ENCODE measurements at places on chromosomes 2 and 18. TPM values are rescaled to one million over a fixed set of nuclear protein-coding genes. Genes with fewer than 3 reads are reported as not detected.

DGUOK gene
- 36.2 TPM for total RNA-seq

DNA sequence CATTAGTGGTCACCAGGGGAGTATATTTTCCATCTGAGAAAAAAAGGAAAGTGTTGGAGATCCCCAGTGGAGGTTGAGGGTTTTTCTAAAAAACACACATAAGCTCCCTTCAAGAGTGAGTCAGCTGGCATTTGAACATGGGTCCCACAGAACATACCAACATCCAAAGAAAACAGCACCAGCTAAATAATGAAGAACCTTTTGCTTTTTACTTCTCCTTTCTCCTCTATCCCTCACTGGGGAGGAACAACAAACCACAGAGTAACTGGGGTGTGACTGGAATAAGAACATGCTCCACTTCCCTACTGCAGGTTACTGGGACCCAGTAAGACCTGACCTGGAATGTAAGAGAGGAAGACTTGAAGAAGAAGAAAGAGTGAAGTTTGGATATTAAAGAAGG lies 56.5 kb upstream of the RAPH1 start:
- no peak for DNase-seq

DNA sequence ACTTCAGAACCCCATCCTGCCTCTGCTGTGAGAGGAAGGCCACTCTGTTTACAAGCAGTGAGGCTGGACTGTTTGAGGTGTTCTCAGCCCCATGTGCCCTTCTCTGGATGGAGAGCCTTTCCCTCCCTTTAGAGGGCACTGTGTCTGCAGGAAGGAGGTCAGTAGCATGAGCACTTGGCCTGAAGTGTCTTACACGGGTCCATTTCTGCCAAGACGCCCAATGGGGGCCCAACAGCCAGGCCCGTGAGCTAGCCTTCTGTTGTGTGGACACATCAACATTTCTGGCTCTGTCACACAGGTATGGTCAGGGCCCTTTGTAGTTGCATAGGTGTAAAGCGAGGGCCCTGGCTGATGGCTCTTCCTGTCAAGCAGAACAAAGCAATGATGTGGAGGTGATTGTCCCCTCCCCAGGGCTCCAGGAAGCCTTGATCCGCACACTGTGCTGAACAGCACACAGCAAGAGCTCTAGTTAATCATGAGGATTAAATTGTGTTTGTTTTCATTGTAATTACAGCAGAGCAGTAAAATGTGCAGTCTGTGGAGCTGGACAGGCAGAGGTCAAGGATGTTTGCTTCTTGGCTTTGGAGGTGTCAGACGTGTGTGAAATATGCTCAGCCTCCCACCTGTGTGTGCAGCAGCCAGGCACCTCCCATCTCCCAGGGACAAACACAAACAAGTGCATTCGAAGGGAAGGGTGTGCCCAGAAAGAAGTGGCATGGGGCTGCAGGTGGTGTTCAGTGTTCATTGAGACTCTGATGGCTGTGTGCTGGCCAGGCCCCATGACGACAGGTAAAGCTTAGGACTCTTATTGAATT lies 132.1 kb downstream of the SH3RF3 start:
- DNase-seq: no peak

- DNase-seq: no peak
Measured at GRCh38 chr2:137925599-137925998, 38.7 kb upstream of the HNMT start.

DNA sequence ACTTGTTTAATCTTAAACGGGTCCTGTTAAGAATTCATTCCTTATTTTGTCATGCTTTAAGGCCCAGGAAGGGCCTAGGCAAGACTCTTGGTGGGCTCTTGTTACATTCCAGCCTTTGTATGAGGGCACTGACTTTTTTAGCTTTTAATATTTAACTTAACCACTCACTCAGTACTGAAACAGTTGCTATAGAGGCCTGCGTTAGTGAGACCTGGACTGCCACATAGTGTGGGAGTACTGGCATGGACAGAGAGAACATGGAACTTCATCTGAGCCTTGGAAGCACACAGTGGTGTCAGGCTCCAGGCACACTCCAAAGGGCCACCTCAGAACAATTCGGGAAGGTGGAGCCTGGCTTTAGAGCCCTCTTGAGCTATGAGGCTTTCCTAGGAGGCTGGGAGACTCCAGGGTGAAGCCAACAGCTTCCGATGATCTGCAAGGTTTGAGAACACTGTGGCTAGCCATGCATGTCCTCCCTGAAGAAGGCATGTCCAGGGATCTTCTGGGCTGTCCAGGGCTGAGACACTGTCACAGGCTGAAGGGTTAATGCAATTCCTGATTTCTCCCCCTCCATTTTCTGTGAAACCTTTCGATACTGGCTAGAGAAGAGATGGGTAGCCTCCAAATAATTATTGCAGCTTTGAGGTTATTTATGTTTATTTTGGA lies 155.4 kb upstream of the ACAA2 start:
- no peak for DNase-seq

ICOS gene
- total RNA-seq: not detected

DNA sequence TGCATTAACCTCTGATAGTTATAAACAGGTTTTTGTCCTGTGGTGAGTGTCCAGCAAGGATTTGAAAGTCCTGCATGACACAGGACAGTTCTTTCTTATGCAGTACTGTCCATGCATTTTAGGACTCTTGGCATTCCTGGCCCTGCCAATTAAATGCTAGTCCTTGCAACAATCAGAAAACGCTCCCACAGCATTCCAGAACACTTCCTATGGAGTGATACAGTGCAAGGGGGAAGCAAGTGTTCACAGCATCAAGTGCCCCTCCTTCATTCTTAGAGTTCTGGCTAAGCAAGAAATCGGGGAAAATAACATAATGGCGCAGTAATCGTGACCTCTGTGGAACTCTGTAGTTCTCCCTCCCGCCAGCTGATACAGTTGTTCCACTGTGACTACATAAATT lies 62.9 kb downstream of the ARHGAP28 start:
- no peak for DNase-seq

CCDC150 gene
- 0.79 TPM for total RNA-seq

CNRIP1 gene
- total RNA-seq: 24.9 TPM

- no peak for DNase-seq
Measured at GRCh38 chr2:6820903-6821584, 44.7 kb downstream of the CMPK2 start.

DNA sequence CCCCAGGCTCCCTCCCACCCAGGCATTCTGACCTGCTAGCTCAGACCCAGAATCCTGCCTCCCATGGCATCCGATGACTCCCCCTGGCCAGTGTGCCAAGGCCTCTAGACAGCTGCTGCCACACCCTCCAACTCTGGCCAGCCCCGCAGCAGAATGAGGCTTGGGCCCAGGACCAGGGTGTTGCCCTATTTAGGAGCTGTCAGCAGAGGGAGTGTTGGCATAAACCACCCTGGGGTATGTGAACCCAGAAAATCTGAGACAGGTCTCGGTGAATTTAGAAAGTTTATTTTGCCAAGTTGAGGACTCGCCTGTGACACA lies 134.3 kb downstream of the KLHL29 start:
- DNase-seq: no peak

LBH gene
- total RNA-seq: 54.6 TPM

- DNase-seq: no peak
Measured at GRCh38 chr18:2606335-2606734, 35.0 kb downstream of the NDC80 start.

DNA sequence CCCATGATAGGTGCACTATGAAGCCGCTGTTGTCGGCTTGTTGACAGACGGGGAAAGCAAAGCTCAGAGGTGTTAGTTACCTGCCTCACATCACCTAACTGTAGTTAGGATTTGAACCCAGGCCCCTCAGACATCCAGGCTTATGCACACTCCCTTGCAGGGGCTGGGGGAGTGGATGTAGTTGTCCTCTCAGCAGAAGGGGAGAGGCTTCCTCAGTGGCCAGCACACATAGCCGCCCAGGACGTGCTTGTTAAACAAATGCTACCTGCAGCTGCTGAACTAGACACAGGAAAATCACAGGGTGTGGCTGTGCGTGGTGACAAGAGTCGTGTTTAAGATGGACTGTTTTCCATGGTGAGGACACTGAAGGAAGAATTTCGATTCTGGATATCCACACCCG lies 39.2 kb downstream of the GREB1 start:
- no peak for DNase-seq

CHRND gene
- not detected for total RNA-seq

- no peak for DNase-seq
Measured at GRCh38 chr2:55604027-55604565, 13.3 kb downstream of the PPP4R3B start.

MYO3B gene
- not detected for total RNA-seq

DNA sequence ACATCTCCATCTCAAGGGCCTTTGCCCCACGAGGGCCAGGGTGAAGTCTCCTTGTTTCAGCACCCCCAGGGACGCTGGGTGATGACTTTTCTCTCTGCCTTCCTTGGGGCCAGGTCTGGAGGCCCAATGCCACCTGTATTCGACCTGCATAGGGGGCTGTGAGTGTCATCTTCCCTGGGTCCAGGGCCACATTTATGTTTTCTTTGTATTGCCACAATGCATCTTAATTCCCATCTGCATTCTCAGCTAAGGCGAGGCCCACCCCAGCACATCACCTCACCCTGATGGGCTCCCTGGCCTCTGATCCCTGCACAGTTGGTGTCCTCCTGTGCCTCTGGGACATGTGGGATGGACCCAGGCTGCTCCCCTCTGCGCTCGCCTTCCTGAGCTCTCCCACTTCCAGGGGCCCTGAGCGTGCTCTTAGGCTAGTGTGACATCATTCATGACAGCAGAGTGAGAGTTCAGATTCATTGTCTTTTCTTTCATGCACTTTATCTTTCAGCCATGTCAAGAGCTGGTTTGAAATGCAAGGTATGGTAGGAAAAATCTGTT lies 122.0 kb upstream of the COPS8 start:
- no peak for DNase-seq

PNKD gene
- 54.5 TPM for total RNA-seq
